ENCODE measurements at places on chromosomes 12 and 14. TPM values are rescaled to one million over a fixed set of nuclear protein-coding genes. Genes with fewer than 3 reads are reported as not detected.

The SYNDIG1L gene
- not detected for total RNA-seq

The TAS2R43 gene
- 1.8 TPM for total RNA-seq

The RNASE7 gene
- not detected for total RNA-seq

GRCh38 chr12:5861416-5861815 lies 83.6 kb downstream of the ANO2 start:
- no peak overlapping the region for H3K4me3 ChIP-seq
- DNase-seq: no peak
- no peaks in the 10 kb centered on the region for H3K36me3 ChIP-seq
- H3K4me1 ChIP-seq: no peaks in the 10 kb centered on the region

The CCDC175 gene
- total RNA-seq: not detected

DNA sequence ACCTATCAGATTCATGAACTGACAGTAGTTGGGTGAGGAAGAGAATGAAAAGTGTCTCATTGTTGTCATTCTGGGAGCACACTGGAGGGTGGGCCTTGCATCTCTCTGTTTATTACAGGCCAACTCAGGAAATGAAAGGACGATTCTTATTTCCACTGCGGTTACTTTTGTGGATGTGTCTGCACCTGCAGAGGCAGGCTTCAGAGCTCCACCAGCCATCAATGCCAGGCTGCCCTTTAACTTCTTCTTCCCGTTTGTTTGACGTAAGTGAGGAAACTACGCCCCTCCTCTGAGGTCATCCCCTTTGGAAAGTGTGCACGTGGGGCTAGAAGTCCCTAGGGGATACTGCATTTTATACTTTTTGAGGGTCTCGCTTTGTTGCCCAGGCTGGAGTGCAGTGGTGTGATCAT lies 33.7 kb downstream of the TCTN1 start:
- DNase-seq: no peak
- peaks cover 20% of the 10 kb centered on the region for H3K4me1 ChIP-seq
- peaks cover 26% of the 10 kb centered on the region for H3K36me3 ChIP-seq
- H3K4me3 ChIP-seq: no peak overlapping the region

Data from activated T-helper 2 cell treated with anti-CD3 and anti-CD28 coated beads, Interferon-gamma antibody, Interleukin-2, Interleukin-4, amounts not matched to agents 10 μg/mL and 5 μg/mL and 100 μg/mL, durations not matched to agents 14 hours and 24 hours and 36 hours (primary cell).